ENCODE measurements at places on chromosomes 6 and 20.

GRCh38 chr6:156777577-156778453 is 637 bp downstream of the ARID1B start:
- DNase-seq = no peak

DNA sequence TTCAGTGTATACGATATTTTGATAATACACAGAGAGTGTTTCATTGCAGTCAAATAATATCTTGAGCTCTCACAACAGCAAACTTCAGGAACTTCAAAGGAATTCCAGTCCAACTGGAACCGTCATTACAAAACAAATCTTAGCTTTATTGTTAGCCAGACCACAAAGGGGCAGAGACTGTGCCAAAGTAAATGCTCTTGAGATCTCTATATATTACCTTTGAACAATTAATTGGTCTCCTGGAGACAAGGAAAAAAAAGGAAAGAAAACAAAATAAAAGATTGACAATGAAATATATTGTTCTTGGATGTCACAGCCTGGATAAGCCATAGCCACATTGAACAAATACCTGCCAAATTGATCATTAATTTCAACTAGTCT is 70.0 kb downstream of the FOXC1 start:
- peak; percentile 51 for DNase-seq

GRCh38 chr6:121652223-121652622 is 216.8 kb downstream of the GJA1 start:
- no peak for DNase-seq

DNA sequence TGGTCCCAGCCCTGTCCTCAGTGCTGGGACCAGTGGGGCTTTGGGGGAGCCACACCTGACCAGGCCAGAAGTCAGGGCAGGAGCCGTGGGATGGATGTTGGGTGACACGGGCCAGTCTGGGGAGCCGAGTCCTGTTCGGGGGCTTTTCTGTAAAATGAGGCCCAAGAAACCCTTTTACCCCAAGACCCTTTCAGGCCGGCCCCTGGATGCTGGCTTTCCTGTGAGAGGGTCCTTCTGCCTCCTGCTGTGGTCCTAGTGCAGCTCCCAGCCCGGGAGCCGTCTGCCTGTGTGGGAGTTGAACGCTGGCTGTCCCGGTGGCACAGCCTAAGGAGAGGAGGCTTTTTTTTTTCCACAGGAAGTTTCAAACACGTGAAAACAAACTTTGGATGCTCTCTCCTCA is 123.2 kb downstream of the TMEM242 start:
- DNase-seq = no peak

DNA sequence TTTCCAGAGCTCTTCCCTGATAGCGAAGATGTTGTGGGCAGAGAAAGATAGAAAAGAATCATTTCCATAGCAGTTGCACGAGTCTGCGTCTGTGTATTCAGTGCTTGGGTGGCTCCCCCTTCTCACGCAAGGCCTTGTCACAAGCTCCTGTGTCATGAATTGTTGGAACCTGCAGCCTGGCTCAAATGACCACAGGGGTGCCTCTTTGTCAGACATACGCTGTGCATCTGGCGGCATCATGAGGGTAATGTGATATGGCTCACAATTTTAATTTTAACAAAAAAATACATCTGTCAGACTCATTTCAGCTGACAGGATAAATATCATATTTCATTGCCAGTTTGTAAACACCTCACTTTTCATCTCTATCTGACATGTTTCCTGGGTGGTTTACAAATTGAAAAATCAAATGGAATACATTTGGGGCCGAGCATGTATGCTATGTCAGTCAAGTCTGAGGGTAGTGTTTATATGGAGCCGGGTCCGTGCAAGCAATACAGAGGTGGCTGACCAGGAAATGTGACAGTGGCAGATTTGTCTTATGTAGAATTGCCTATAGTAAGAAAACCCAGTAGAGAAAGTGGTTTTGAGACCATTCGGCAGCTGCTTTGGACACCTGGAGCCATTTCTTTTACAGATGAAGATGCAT is 90.9 kb downstream of the CAP2 start:
- peak; percentile 71 for DNase-seq

- DNase-seq = peak; percentile 31
Observed at GRCh38 chr6:115896538-115897129, 164.1 kb downstream of the FRK start.

DNA sequence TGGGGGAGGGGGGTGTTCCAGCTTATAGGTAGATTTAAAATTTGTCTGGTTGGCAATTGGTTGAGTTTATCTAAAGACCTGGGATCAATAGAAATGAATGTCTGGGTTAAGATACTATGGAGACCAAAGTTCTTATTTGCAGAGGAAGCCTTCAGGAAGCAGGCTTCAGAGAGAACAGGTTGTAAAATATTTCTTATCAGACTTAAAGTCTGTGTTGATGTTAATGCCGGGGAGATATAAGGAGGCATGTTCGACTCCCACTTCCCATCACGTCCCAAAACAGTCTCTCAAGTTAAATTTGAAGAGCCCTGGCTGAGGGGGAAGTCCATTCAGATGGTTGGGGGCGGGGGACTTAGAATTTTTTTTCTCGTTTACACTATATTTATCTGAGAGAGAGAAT is 12.3 kb upstream of the BLCAP start:
- no peak for DNase-seq

GRCh38 chr6:131949909-131950766 is 1.0 kb downstream of the CCN2 start:
- DNase-seq = peak; percentile 57

DNA sequence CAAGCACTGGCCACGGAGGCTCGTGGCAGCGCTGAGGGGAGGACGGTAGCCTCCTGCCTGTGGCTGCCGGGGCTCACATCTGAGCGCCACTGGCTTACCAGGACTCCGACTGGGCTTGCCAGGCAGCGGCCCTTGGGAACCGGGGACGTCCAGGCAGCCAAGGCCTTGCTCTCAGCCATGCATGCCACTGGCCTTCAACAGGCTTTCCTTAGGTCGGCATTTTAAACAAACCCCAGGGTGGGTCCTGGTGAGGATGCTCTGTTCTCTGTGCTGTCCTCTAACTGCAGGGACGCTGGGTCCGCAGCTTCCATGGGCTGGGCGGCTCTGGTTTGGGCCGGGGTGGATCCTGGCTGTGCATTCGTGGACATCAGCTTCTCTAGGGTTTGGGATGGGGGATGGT is 59.1 kb upstream of the BHLHE23 start:
- DNase-seq = no peak

DNA sequence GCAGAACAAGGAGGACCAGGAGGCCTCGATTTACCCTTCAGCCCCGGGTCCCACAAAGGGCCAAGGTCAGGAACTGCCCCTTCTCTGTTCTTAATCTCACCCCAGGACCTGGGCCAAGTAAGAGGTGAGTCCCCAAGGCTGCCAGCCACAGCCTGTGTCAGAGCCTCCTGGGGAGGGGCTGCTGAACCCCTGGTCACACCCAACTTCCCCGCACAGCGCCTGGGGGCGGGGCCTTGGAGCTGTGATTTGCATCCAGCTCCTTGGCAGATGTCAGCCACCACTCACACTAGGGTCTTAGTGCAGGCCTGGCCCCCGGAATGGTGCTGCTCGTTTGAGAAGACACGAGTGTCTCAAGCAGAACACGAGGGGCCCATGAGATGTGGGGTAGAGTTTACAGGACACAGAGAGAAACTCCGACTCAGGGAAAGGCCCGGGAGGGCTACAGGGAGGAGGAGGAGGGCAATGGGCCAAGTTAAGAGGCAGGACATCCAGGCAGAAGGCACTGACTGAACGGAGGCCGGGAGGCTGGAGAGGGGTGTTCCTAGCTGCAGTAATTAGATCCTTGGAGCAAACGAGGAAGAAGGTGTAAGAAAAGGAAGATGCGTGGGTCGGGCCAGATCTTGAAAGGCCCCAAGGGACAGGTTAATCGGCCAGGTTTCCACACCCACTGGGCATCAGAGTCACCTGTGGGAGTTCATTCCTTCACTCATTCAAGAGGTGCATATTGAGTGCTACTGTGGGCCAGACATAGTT is 26.9 kb downstream of the ZBP1 start:
- no peak for DNase-seq

DNA sequence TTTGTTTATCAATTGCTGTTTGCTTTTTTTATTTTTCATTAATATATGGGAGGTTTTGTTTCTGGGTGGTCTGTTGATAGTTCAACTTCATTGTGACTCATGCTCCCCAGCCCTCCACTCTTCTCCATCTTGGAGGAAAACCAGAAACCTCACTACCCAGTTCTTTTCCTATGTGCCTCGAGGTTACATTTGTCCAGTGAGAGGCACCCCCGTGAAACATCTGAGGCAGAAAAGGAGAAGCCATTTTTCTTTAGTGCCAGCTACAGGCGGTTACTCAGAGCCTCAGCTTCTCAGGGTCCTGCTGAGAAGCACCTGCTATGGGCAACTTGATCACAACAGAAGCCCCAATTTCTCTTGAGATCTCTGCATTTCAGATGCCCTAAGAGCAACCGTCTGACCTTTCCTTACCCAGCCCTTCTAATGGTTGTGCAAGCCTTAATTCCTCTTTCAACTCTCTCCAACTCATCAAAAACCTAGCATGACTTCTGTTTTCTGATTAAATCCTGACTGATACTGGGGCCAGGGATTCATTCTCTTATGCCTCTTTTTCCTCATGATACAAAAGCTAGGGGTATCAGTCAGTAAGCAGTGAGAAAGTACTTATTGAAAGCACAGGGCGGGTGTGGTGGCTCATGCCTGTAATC is 144.6 kb downstream of the ELOVL4 start:
- DNase-seq = no peak

GRCh38 chr20:4084096-4084495 is 68.7 kb upstream of the RNF24 start:
- DNase-seq = no peak

- DNase-seq = no peak
Observed at GRCh38 chr6:127031511-127031910, 87.0 kb upstream of the RSPO3 start.

DNA sequence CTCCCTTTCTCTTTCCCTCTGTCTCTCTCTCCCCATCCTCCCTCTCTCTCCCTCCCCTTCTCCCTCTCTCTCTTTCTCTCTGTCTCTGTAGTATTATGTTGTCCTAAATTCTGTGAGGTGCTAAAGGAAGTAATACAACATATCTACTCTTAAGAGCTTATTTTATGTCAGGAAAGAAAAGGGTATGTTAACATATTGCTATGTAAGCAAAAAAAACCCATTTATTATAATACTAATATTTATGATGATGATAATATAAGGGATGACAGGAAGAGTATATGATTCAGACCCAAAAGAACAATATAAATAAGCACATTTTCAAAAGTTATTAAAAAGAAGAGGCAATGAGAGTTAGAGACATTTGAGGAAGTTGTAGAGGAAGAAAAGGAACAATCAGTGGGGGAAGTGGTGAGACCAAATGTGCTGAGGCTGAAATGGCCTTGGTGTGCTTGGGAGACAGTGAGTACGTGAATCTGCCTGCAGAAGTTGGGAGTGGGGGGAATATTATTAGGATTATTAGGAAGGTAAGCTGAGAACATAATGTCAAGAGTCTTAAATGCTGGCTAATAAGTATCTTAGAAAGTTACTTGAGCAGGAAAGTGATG is 303.6 kb upstream of the FERMT1 start:
- DNase-seq = no peak

GRCh38 chr20:1734269-1734858 is 76.8 kb upstream of the SIRPG start:
- no peak for DNase-seq

- no peak for DNase-seq
Observed at GRCh38 chr6:47628448-47629272, 69.7 kb upstream of the ADGRF4 start.

GRCh38 chr6:48318670-48319069 is 207.7 kb upstream of the PTCHD4 start:
- DNase-seq = no peak

Measured in DMS153 (cell line).